ENCODE measurements at places on chromosomes 12 and 14.

DNA sequence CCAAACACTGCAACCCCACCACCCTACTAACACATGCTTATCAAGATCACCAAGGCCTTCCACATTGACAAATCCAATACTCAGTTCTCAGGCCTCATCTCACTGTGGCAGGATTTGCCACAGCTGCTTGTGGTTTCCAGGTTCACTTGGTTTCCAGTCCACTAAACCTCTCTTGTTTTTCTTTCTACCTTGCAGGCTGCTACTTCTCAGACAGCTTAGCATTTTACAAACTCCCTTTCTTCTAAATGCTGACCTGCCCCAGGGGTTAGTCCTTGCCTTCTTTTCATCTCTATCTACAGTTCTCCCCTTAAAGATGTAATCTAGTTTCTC lies 84.1 kb downstream of the BCAT1 start:
- DNase-seq: no peak

GRCh38 chr14:20413744-20414082 lies 412 bp upstream of the TEP1 start:
- DNase-seq: no peak

GRCh38 chr14:92888896-92889295 lies 34.1 kb upstream of the CHGA start:
- no peak for DNase-seq

GRCh38 chr12:121145221-121145620 lies 12.5 kb downstream of the P2RX7 start:
- peak; percentile 34 for DNase-seq

DNA sequence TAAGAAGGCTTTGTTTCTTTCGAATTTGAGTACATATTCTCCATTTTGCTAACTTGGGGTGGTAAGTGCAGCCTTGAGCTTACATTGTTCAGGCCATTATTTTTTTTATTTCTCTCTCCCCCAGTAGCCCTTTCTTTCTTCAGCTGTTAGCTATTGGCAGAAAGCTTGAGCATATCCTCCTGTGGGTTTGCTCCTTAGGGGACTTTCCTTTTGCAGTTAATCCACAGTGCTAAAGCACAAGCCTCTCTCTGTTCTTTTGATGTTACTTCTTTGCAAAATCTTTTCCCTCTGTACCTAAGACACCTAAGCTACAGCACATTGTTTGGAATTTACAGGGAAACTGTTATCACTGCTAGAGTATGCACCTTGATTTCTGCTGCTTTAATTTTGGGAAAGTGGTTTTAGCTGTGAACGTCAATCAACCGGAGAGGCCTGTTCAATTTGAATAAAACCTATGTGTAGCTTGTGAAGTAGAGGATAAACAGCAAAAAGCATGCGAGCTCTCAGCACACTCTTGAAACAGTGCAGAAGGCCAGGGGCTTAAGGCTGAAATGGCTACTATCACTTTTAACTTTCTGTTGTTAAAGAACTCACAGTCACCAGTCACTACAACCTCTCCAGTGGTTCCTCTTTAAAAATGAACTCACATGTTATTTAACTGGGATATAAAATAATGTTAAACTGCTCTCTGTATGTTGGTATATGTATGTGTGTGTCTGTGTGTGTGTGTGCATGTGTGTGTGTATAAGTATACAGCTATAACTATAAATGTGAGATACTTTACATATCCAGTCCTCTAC lies 139.2 kb downstream of the PDZRN4 start:
- no peak for DNase-seq

DNA sequence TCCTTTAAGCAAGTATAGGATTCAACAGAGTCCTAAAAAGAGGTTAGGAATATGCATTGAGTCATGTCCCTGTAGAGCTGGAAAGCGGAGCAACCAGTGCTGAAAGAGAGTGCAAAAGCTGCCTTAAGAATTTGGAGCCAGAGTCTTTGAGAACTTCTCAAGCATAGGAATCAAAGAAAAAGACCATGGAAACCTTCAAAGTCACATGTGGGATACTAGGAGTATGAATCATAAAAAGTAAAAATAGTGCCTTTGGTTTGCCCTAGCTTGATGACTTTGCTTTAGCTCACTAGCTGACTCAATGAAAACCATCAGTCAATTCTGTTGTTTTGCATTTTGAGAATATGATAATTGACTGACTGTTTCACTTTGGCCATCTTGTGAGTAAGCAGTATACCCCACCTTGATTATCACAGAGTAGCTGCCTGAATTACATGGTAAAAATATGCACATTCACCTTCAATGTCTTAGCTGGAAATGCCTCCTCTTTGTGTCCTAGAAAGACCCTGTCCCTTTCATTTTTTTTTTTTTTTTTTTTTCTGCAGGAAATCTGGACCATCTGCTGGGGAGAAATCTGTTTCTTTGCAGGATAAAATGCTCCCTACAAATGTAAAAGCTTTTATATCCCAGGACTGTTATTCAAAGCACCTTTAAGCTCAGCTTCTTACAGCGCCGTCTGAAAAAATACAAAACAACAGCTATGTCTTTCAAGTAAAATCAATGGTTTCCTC lies 248.6 kb upstream of the KRR1 start:
- DNase-seq: no peak

GRCh38 chr12:1593174-1594005 lies 991 bp downstream of the FBXL14 start:
- DNase-seq: peak; percentile 57

GRCh38 chr12:119665164-119665929 lies 2.6 kb upstream of the PRKAB1 start:
- DNase-seq: no peak

DNA sequence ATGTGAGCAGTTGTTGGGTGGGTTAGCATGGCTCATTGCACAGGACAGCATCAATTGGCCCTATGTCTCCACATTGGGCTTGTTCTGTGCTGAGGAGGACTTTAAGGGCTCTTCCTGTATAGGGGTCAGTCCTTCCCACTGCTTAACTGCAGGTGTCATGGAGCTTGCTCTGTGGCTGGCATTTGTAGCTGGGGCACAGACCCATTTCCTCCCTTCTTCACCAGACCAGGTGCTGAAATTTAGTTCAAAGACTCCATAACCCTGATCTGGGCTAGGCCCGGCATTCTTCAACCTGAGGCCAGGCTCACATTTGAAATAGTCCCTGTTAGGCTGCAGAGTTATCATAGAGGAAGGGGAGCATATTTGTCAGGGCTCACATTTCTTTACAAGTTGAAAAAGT lies 12.8 kb downstream of the CHST11 start:
- DNase-seq: no peak

GRCh38 chr12:7151532-7151931 lies 21.4 kb downstream of the CLSTN3 start:
- DNase-seq: no peak

DNA sequence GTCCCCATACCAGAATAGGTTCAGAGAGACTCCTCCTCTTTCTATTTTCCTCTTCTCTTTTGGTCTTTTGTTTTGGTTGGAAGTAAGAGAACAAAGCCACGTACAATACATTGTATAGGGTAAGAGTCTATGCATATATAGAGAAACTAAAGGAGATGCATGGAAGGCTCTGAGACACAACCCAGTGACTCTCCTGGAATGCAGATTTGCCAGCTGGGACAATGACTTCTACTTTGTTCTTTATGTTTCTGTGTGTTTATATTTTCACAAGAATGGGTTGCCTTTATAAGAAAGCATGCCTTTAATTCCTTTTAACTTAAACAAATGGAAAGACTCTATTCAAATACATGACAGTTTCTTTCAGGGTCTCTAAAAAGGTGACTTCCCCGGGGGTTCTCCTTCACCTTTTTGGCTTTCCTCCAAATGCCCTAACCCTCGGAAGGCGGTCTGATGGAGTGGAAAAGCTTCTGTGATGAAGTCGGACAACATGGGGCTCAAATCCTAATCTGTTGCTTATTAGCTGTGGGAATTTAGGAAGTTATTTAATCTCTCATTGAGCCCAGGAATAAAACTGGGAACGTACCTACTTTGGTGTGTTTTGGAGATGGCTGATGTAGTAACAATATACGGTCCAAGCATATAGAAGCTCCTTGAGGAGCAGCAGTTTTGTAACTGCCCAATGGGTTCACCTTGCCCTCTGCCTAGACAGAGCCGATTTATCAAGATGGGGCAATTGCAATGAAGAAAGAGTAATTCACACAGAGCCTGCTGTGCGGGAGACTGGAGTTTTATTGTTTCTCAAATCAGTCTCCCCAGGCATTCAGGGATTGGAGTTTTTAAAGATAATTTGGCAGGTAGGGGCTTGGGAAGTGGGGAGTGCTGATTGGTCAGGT lies 9.1 kb upstream of the SERPINA1 start:
- DNase-seq: no peak

- DNase-seq: no peak
Measured at GRCh38 chr12:52662918-52663229, 10.9 kb upstream of the KRT2 start.

- DNase-seq: no peak
Measured at GRCh38 chr12:109724321-109724892, 10.8 kb downstream of the FAM222A start.

GRCh38 chr12:124432376-124432775 lies 135.0 kb downstream of the NCOR2 start:
- DNase-seq: no peak

DNA sequence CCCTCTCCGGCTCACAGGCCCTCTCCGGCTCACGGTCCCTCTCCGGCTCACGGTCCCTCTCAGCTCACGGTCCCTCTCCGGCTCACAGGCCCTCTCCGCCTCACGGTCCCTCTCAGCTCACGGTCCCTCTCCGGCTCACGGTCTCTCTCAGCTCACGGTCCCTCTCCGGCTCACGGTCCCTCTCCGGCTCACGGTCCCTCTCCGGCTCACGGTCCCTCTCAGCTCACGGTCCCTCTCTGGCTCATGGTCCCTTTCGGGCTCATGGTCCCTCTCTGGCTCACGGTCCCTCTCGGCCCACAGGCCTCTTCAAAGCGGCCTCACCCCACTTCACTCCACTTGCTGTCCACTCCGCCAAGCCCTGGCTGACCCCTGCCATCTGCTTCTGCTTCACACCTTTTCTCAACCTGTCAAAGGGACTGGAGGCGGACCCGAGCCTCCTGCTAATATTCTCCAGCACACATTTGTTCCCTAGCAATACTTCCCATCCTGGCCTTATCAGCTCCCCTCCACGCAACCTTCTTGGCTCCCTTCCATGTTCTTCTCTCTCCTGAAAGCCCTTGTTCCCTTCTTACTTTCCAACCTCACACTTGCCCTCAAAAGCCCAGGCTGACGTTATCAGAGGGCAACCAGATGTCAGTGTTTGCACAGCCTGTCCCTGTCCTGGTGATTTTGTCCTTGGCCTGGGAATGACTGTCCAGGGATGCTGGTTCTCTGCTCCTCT lies 176.7 kb downstream of the CALM1 start:
- DNase-seq: no peak

DNA sequence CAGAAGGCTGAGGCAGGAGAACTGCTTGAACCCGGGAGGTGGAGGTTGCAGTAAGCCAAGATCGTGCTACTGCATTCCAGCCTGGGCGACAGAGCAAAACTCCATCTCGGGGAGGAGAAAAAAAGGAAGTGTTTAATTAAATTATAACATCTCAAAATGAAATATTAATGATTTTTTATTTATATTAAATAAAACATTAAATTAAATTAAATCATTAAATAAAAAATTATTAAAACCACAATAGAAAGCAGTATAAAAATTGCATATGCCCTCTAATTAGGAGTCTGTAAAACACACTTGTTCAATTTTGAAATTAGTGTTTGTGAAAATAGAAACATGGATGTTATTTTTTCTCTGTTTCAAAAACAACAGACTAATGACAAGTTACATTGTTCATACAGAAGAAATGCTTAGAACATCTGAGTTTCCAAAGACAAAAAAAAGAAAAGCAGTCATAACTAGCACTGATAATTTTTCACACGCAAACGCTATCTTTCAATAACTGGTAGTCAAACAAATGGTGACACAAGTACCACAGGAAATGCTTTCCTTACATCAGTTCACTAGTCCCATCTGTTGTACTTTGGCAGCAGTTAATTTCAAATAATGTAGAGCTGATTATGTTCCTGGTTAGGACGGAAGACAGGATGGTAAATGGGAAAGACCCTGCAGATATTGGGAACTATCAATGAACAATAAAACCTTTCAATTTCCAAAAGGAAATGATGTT lies 54.9 kb downstream of the HECTD4 start:
- DNase-seq: no peak

GRCh38 chr14:32073537-32074189 lies 3.4 kb upstream of the ARHGAP5 start:
- DNase-seq: no peak

DNA sequence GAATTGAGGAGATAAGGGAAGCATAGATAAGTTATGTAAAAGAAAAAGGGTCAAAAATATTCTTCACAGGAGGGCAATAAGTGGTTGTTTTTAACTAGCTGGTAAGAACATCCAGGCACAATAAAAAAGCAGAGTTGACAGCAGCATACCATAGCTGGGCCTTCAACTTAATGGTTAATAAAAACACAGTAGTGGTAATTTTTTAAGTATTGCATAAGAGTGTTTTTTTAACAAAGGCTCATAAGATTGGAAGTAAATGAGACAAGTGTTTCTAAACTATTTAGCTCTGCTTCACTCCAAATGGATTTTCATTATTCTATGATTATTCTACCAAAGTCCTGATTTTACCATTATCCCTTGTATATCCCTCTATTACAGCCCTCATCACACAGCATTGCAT lies 140.1 kb upstream of the TSPAN8 start:
- no peak for DNase-seq

DNA sequence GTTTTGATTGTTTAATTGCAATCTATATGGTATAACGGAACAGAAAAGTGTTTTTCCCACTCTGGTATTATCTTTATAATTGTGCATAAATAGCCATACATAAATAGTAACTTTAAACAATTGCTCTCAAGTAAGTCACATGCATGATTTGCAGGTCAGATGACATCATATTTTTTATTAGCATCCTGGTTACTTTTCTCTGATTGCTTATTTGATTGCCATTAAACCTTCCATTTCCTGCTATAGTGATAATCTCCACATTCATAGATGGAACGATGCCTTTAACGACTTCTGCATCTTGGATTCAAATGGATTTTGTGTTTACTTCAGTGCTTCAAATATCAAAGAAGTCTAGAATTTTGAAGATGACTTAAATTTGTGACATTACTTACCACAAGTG lies 3.5 kb upstream of the KLRK1 start:
- no peak for DNase-seq

Measured in stimulated activated CD4-positive, alpha-beta T cell treated with anti-CD3 and anti-CD28 coated beads, Interleukin-4, amount 100 ng/mL, for 1 hour (primary cell).